ENCODE measurements at places on chromosomes 2 and 18. TPM values are rescaled to one million over a fixed set of nuclear protein-coding genes. Genes with fewer than 3 reads are reported as not detected.

- no peak for DNase-seq
These were observed 57.7 kb downstream of the SH3RF3 start for GRCh38 chr2:109186656-109187250.

- no peak for DNase-seq
These were observed 84.4 kb downstream of the MAP4K4 start for GRCh38 chr2:101781791-101782426.

GRCh38 chr2:238438856-238439849 is 12.4 kb downstream of the ASB1 start:
- peak; percentile 79 for DNase-seq

IL36G gene
- total RNA-seq, result not detected

PLEK gene
- total RNA-seq, result not detected

ADRA2B gene
- total RNA-seq, result not detected

PMS1 gene
- 12.7 TPM for total RNA-seq

CDH20 gene
- total RNA-seq, result not detected

GNAL gene
- total RNA-seq, result 17.3 TPM
